Endothelial cell (in vitro differentiated cells): ENCODE measurements at places on chromosomes 13 and 19.

DNA sequence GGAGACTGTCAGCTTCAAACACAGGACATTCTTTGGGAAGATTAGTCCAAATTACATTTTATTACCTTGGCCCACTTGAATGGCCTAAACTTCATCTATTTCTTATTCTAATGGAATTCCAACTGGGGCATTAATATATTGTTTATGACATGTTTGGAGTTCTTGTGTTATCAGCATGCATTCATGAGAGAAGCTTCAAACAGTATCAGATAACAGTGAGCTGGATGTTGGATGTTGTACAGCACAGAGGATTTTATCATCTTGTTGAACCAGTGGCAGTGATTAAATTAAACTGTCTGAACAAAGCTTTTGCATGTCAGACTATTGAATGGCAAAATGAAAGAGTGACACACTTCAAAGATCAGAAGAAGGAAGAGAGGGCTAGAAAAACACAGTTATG lies 50.0 kb downstream of the MZT1 start:
- DNase-seq: no peak

- no peak for DNase-seq
Measured at GRCh38 chr13:26420282-26420960, 137.1 kb upstream of the WASF3 start.

- DNase-seq: no peak
Measured at GRCh38 chr19:55372316-55373081, 2.2 kb upstream of the IL11 start.

- DNase-seq: no peak
Measured at GRCh38 chr13:111062966-111063365, 52.1 kb upstream of the ARHGEF7 start.

DNA sequence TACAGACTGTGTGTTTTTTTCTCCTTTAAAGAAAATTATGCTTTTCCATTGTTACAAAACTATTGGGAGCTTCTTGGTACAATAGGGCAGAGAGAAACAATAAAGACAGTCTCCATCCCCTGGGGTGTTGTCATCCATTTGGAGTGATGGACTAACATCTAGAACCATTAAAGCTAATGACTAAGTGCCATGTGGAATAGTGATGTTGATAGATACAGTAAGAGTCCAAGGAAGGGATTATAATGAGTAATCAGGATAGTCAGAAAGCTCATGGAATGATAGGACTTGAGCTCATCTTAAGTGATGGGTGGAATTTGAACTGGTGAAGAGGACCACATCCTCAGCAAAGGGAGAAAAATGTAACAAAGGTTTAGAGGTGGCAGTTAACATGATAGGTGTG lies 24.1 kb upstream of the FRY start:
- DNase-seq: no peak

DNA sequence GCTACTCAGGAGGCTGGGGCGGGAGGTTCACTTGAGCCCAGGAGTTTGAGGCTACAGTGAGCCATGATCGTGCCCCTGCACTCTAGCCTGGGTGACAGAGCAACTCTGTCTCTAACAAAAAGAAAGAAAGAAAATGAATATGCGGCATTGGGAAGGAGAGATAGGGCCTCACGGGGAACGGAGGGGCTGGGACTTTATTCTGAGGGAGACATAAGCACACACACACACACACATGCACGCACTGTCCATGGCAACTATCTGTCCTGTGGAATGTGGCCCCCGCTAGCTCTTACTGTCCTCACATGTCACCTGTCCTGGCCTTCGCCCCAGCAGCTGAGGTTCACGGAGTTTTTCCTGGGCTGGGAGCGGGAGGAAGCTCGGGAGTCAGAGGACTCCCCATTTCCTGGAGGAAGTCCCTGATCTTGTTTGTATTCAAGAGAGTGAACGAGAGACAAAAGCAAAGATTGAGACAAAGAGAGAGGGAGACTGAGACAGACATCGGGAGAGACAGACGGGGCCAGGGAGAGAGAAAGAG lies 654 bp downstream of the STAP2 start:
- DNase-seq: no peak

DNA sequence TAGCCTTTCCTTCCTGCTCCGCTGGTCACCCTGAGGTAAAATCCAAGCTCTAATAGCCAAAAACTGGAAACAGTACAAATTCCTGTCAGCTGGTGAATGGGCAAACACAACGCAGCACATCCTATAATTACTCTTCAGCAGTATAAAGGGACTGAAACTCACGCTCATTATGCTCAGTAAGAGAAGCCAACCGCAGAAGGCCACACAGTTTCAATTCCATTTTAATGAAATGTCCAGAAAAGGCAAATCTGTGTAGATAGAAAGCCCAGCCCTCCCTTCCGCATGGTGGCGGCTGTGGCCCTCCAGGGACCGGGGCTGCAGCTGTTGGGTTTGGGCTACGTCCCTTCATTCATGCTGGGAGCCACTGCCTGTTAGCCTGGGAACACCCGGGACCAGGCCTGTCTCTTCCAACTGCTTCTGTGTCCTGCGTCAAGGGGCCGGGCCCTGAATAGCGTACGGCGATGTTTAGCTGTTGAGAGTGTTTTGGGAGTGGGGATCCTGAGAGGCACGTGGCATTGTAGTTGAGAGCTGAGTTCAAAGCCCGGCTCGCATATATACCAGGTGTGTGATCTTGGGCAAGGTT lies 23.5 kb downstream of the NKPD1 start:
- DNase-seq: no peak

DNA sequence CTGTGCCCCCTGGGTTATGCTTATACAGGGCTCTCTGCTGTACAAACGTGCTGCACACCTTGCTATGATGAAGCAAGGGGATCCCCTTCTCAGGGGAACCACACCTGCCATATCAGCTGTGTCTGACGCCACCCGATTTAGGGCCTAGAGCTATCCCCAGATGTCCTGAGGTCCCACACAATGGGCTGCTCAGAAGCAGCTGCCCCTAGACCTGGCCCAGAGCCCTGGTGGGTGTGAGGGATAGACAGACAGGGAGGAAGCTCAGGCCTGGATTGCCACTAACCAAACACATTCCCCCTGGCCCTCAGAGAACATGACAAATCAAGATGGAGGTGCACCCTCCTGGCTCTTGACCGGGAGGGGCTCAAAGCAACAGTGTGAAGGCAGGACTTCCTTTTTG lies 59.3 kb downstream of the TSHZ3 start:
- no peak for DNase-seq

DNA sequence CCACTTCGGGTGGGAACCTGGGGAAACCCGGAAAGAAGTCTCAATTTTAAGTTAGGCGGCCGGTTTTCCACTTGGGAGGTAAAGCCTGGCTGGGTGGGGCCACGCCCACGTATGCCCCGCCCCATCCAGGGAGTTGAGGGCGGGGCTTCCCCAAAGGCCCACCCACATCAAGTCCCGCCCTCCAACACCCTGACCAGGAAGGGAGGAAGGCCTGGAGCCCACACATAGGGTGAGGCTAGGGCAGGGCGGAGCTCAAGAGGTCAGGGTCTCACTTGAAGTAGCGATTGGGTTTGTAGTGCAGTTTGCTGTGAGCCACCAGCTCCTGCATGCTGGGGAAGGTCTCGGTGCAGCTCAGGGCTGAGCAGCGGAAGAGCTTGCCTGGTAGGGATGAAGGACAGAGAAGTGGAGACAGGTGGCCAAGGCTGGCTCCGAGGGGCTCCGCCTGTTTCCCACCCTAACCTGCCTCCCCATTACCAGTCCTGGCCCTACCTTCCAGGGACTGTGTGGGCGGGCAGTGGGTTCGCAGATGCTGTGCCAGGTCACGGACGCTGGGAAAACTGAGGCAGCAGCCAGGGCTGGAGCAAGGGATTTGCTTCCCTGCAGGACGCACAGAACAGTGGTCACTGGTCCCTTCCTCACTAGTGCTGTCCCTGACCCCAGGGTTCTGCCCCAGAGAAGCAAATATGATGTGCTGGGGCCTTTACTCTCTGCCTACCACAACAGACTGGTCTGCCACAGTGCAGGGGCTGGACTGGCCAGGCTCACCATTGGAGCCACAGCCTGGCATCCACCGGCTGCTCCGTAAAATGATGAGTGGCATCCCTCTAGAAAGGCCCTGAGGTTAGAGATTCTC lies 1.6 kb downstream of the ZNF414 start:
- DNase-seq: no peak

DNA sequence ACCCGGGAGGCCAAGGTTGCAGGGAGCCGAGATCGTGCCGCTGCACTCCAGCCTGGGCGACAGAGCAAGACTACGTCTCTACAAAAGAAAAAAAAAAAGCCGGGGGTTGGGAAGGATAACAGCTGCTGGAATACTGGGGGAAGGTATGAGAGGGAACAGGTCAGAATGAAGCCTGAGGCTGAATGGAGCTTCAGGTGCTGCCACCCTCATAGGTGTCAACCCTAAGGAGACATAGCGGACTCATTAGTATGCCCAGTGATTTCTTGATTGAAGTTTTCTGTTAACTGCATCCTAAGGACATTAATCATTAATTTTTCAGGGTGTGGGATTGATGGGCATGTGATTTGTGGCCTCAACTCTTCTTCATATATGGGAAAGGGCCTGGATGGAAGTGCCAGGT lies 6.0 kb downstream of the SMARCA4 start:
- DNase-seq: no peak

DNA sequence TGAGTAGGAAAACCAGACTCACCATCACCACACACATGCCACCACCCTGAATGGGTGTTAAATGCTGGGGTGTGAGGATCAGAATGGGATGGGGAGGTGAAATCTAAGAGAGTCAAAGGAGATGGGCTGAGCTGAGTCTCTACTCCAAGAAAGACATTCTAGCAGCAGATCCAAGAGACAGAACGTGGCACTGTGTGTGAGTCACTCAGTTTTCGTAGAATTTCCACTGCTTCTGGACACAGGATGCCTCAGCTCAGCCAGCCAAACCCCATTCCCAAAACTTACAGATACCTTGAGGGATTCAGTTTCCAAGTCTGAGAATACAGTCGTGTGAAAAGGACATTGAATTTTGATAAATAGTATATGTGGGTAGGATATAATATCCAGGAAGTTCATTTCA lies 7.3 kb upstream of the CYP2A7 start:
- no peak for DNase-seq

DNA sequence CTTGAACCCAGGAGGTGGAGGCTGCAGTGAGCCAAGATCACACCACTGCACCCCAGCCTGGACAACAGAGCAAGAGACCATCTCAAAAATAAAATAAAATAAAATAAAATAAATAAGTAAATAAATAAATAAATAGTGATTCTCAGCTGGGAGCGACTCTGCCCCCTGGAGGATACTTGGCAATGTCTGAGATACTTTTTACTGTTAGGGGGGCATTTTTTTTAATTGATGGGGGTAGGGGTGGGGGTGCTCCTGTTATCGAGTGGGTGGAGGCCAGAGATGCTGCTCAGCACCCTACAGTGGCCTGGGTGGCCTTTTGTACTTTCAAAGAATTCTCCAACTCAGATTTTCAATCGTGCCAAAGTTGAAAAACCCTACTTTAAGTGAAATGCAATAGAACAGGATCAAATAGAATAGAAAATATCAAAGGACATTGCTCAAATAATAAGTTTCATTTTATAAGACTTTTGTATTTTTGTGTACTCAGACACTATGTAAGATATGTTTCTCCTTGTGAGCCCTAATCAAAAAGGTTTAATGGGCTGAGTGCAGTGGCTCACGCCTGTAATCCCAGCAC lies 7.1 kb upstream of the CLPP start:
- DNase-seq: no peak

GRCh38 chr13:114087430-114087829 lies 45.0 kb downstream of the RASA3 start:
- DNase-seq: no peak

DNA sequence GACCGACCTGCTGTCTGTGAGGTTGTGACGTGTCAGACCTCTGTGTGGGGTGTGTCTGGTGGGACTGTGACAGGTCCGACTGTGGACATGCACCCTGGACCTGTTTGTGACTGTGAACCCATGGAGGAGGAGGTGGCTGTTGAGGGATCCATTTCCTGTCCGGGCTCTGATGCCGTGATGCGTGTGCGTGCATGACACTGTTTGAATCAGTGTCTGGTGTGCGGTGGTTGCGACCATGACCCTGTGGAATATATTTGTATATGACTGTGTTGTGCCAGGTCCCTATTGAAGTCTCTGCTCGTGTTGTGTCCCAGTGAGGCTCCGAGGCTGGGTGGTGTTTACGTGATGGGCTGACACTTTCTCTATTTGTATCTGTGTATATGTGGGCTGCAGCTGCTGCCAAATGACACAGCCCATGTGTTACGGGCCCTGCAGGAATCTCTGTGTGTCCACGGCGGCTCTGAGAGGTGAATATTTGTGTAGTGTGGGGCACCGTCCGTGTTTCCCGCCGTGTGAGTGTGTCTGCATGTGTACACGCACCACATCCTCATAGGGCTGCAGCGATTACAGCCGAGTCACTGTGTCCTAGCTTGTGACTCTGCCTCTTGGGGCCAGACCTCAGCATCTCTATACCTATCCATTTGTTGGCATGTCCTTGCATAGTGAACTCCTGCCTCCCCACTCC lies 18.3 kb downstream of the CCDC97 start:
- no peak for DNase-seq

GRCh38 chr19:39355253-39355652 lies 13.0 kb downstream of the SAMD4B start:
- DNase-seq: no peak

GRCh38 chr13:41587490-41587889 lies 130.1 kb downstream of the RGCC start:
- peak; percentile 8 for DNase-seq

GRCh38 chr19:2883686-2884439 lies 16.7 kb downstream of the ZNF556 start:
- no peak for DNase-seq

- DNase-seq: no peak
Measured at GRCh38 chr13:51967482-51968446, 43.5 kb downstream of the ATP7B start.

DNA sequence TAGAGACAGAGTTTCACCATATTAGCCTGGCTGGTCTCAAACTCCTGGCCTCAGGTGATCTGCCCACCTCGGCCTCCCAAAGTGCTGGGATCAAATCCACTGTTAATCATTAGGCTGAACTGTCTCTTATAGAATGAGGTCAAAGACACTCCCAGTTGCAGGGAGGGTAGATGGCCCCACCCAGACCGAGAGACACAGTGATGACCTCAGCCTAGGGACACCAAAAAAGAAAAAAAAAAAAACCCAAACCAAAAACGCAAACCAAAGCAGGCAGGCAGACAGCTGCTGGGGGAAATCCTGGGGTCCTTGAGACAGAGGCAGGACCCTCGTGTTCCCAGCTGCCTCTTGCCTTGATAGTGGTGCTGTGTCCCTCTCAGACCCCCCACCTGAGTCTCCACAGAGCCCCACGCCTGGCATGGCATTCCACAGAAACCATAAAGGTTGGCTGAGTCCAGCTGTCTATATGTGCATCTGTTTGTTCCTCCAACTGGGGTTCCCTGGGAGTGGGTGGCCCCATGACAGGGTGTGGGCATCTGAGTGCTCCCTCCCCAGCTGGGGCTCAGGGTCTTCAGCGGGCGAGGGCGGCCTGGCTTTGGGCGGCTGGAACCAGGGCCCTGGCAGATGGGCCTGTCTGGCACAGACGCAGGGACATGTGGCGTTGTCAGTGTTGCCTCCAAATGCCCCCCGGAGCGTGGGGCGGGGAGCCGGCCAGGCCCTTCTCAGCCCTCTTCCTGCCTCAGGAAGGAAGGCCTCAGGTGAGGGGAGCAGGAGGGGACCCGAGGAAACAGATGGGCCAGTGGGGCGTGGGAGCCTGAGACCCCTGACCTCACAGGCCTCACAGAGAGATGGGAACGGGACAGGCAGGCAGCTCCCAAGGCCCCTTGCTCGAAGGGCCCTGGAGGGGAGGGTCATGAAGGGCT lies 5.2 kb downstream of the DAND5 start:
- no peak for DNase-seq

GRCh38 chr13:100537486-100537885 lies 51.1 kb downstream of the GGACT start:
- no peak for DNase-seq
